ENCODE measurements at places on chromosomes 6 and 20.
A peak's percentile ranks its signal among the peaks of the same experiment; 100 is the strongest.

DNA sequence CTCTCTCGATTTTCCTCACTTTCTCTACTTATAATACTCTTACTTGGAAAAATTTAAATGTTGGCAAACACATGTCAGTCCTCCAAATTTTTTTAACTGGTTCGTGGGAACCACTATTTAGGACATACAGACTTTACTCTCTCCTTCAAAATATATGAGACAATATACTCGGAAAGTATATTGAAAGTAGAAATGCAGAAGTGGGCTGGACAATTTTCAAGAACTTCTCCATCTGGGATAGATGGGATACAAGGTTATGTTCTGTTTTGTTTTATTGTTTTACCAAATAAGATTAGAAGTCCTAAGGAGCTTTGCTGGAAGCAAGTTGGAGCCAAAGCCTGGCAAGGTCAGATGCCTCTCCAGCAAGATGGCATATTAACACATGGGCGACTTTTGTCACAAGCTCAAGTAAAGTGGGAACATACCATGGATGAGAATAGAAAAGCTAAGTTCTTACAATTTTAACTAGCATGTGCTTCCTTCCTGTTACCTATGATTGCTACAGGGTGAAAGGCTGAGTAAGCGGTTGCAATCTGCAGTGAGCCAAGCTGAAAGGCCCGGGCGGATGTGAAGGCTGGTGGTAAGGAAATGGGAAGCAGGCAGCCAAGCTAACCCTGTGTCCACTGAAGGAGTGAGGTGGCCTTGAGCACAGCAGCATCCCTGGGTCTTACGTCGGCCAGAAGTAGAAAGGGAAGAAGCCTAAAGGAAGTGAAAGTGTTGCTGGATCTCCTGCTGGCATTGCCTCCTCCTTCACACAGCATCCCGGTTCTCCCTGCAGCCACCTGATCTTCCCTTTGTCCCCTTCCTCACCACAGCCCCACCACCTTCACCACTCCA is 7.1 kb downstream of the MAP3K5 start:
- peak; percentile 62 for DNase-seq

GRCh38 chr6:63509652-63510352 is 62.5 kb upstream of the LOC128125822 start:
- no peak for DNase-seq

GRCh38 chr20:29427201-29428060 is 1830.0 kb upstream of the DEFB115 start:
- DNase-seq = no peak

DNA sequence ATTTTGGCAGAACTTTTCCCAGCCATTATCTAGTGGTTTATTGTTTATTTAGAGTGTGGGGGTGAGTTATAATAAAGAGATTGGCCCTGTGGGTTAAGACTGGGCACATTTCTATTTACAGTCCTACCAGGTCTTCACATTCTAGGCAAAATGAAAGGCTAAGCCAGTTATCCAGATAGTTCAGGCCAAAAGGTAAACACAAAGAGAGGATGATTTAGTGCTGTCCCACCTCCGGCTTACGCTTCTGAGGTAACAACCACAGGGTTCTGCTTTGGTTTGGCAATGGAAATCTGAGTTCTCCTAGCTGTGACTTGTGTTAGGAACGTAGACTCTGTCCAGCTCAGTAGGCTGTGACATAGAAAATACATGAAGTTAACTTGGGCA is 50.3 kb upstream of the PTPRK start:
- no peak for DNase-seq

DNA sequence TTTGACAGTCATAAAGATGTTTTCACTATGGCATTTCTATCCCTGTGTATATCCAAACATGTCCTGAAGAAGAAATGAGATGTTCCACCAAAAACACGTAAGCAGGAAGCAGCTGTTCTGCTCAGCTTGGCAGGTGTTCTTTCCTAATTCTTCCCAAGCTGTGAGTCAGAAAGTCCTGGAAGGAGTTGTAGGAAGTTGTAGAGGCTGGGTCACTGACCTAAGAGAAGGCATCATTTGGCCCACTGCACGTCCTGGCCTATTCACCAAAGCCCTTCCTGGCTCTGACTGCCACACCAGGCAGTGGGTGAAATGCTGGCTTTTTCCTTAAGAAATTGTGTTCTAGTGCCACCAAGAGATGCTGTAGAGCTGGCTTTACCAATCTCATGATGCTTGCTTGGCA is 40.3 kb downstream of the STX11 start:
- DNase-seq = no peak

DNA sequence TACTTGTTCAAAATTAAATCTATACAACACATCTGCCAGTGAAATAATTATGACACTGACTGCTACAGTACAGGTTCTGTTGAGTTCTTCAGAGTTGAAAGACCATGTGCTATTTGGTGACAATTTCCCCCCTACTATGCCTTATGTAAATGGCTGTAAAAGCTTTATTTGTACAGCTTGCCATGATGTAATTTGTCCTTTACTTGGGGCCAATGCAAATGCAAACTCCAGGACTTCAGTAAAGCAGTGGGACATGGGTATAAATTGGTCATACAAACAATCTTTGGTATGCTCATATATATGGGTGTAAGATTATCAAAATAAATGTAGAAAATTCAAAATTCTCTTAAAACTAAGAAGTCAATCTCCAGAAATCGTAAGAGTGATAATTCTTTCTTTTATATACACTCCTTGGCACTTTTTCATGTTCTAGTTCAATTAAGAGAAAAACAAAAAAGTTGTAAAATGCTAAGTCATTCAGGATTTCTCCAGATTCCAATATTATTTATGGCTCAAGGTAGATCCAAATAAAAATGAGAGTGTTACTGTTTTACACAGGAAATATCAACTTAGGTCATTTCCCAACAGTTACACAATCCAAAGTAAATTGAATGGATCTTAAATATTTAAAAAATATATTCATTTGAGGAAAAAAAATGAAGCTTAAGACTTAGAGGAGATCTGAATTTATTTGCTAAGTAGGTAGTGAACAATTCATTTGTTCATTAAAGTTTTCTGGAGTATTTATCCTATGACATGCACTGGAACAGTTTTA is 1310.5 kb upstream of the CITED2 start:
- no peak for DNase-seq

DNA sequence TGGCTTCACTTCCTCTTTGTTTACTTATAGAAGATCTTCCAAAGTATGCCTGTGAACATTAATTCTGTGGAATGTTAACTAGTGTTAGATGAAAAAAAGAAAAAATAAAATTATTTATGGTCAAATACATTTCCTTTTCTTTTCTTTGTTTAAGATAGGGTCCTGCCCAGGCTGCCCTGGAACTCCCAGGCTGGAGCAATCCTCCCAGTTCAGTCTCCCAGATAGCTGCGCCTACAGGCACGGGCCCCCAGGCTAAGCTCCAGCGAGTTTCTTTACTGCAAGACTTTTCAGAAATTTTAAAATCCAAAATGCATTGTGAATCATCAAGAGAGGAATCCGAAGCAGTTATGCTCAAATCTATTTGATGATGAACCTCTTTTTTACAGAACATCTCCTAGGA is 39.3 kb upstream of the IL20RA start:
- DNase-seq = no peak

- DNase-seq = no peak
Observed at GRCh38 chr6:137269347-137269746, 50.2 kb upstream of the IFNGR1 start.

DNA sequence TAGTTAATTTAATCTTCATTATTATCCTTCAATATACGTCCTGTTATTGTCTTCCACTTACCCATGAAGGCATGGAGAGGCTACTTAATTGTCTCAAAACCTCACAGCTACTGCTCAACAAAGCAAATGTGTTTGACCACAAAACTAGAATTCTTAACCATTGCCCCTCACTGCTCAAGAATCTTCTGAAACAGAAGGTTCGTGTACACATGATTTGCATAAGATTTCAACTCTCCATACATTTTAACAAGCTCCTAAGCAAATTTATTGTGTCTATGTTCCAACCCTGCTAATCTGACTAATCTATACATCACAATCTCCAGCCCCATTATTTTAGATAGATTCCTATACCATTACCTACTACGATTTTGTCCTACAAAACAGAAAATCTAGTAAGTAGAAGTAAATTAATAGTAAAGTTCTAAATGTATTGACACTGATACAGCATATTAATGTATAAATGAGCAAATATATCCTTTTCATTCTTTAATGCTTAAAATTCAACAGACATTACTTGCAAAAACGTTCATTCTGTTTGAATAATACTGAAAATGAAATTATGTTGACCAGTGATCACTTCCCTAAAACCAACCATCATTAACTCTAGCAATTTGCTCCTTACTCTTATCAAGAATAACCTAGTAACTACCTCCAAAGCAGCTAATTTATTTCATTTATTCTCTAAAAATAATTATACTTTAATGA is 89.7 kb upstream of the RNF217 start:
- DNase-seq = no peak

DNA sequence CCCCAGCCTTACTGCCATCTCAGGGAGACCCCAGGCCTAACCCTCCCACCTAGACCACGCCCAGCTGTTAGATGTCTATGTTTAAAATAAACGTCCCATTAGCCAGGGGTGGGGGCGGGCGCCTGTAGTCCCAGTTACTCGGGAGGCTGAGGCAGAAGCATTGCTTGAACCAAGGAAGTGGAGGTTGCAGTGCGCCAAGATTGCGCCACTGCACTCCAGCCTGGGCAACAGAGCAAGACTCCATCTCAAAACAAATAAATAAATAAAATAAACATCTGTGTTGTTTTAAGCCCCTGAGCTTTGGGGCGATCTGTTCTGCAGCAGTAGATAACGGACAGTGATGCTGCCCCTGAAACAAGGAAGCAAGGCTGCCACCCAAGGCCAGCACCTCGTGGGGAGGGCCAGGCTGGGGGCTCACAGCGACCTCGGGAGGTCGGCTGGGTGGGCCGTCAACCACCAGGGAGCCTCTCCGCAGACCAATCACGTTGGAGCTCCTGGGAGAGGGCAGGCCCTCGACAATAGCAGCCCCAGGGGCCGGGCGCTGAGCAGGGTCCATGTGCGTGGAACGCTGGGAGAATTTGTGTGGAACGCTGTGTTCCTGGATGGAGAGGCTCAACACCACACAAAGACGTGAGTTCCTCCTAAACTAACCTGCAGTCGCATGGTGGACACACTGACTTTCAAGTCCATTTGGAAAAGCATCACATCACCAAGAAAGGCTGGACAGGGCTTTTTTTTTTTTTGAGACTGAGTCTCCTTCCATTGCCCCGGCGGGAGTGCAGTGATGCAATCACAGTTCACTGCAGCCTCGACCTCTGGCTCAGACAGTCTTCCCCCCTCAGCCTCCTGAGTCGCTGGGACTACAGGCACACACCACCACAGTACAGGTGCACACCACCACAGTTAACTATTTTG is 1.0 kb upstream of the HELZ2 start:
- DNase-seq = no peak

DNA sequence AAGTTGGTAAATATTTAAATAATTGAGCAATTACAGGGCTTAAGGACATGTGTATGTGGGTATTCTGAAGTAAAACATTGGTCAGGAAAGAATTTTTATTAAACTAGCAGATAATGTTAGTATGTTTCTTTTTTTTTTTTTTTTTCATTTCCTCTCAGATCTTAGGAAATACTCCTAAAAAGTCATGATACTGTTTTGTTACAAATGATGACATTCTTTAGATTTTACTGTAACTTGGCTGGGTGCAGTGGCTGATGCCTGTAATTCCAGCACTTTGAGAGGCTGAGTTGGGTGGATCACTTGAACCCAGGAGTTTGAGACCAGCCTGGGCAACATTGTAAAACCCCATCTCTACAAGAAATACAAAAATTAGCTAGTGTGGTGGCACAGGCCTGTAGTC is 41.5 kb downstream of the CDC40 start:
- no peak for DNase-seq

- DNase-seq = peak; percentile 1
Observed at GRCh38 chr6:73566954-73567591, 46.2 kb upstream of the EEF1A1 start.

GRCh38 chr6:165615636-165616035 is 47.4 kb downstream of the PDE10A start:
- no peak for DNase-seq

GRCh38 chr6:110125361-110125760 is 54.1 kb downstream of the WASF1 start:
- no peak for DNase-seq

- no peak for DNase-seq
Observed at GRCh38 chr20:2626853-2627541, 25.4 kb upstream of the NOP56 start.

DNA sequence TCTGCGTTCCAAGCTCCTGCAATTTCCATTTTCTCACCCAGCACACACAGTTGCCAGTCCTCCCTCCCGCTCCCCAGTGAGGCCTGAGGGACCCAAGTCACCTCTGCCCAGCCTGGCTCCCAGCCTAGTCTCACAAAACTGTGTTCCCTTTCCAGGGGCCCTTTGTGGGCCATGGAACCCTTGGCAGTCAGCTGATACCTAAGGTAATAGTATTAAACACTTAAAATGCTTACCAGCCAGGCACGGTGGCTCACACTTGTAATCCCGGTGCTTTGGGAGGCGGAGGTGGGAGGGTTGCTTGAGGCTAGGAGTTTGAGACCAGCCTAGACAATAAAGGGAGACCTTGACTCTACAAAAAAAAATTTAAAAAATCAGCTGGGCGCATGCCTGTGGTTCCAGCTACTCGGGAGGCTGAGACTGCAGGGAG is 3.2 kb upstream of the RBM38 start:
- no peak for DNase-seq
